ENCODE measurements at places on chromosomes 4 and X.

GRCh38 chr4:186451982-186452381 lies 103.4 kb downstream of the MTNR1A start:
- no peak for DNase-seq

- DNase-seq: no peak
Observed at GRCh38 chrX:100478714-100479306, 68.7 kb upstream of the PCDH19 start.

GRCh38 chr4:102524691-102525090 lies 23.5 kb downstream of the NFKB1 start:
- DNase-seq: no peak

DNA sequence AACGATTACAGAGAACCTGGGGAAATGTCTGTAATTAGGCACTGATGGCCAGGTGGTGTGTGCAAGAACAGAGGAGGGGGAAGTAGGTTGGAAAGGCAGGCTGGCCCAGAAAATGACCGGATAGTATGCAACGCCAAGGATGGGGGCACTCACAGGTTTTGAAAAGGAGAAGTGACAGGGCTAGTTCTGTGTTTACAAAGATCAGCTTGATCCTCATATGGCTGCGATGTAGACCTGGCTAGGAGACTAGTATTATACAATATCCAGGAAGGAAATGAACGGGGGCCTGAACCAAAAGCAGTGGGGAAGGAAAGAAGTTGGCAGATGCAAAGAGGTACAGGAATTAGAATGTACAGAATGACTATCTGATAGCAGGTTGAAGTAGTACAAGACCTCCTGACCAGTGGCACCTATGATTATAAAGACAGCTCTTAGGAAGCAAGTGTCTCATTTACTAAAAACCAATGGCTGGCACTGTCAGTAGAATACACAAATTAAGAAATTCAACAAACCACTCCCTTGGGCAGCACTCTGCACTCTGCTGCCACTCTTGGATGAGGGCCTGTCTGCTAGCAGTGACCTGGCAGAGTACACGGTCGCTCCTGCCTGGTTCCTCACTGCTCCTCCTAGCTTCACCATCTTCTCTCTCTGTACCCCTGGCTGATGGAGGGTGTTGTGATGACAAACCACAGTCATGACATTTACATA lies 14.1 kb downstream of the MFAP3L start:
- peak; percentile 51 for DNase-seq

DNA sequence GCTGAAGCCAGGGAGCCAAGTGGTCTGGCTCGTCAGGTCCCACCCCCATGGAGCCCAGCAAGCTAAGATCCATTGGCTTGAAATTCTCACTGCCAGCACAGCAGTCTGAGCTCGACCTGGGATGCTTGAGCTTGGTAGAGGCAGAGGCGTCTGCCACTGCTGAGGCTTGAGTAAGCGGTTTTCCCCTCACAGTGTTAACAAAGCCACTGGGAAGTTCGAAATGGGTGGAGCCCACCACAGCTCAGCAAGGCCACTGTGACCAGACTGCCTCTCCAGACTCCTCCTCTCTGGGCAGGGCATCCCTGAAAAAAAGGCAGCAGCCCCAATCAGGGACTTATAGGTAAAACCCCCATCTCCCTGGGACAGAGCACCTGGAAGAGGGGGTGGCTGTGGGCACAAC lies 353.8 kb downstream of the NAP1L3 start:
- no peak for DNase-seq

DNA sequence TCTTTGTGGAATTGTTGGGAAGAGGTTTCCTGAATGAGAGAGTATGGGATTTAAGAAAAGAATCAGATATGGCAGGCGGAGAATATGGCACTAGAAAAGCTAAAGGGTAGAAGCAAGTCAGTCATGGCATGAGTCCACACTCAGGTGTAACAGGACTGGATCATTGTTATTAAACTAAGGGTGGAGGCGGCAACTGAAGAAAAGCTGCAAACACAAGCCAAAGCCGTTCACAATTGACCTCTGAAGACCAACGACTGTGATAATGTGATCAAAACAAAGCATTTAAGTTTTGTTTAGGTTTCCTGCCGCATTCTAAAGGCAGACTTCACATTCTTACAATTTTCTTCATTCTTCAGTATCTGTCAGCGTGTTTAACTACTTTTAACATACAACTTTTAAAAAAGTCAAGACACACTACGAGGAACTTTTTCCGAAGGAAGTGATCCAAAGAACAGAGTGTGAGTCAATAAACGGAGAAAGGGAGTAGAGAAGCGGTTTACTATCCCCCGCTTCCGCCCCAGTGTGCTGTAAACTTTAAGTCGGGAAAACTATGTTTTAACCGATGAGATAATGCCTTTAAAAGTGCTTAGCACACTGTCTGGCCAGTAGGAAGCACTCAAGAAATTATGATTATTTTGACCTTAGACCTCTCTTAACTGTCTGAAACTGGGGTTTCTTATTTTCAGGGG lies 909 bp upstream of the SLAIN2 start:
- peak; percentile 69 for DNase-seq

- DNase-seq: peak; percentile 72
Observed at GRCh38 chrX:152915541-152916241, 17.8 kb downstream of the ZNF185 start.

DNA sequence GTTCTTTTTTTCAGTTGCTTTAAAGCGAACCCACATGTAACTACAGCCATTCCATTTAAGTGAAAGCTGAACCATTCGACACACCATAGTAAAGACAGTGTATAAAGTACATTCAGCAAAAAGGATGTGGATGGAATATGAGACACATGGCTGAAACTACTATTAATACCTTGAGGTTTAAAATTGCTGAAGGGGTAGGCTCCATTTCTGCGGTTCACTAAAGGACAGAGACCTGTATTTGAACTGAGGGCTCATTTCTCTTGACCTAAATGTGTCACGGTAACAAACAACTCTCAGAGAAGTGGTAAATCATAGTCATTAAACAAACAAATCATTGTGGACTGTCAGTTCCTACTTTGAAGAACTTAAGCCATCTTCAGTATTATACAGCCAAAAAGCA lies 1085.6 kb upstream of the TENM3 start:
- no peak for DNase-seq

DNA sequence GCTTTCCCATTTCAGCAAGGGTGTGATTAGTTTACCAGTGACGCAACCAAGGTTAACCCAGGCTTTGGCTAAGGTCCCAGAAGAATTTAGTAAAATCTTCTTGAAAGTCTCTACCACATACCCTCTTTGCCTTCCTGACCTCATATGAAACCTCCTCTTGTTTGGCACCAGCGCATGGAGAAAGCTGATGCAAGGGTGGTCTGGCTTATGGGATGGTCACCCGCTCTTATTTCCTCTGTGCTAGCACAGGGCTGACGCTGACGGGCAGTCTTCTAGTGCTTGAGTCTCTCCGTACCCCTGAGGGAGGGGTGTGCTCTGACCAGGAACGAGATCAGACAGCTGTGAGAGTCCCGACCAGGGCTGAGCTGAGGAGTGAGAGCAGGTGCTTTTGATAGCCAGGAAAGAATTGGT lies 137.6 kb downstream of the TENM3 start:
- no peak for DNase-seq

DNA sequence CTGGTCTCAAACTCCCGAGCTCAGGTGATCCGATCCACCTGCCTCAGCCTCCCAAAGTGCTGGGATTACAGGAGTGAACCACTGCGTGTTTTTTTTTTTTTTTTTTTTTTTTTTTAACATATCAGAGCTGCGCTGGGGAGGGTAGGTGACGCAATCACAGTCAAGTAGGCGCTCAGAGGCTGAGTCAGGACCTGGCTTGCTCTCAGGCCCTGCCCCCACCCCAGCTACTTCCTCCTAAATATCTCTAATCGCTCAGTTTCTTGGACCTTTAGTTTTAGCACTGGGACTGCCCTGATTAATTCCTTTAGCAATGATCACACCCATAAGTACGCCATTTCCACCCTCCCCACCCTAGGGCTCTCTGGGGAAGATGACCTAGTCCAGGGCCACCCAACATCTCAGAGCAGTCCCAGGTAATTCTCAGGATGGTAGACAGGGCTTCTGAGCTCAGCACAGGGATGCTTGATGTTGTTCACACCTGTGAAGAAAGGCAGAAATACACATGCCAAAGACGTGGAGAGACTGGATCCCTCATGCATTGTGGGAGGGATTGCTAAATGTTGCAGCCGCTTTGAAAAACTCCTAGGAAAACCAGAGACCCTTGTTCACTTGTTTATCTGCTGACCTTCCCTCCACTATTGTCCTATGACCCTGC lies 50.2 kb downstream of the DDX3X start:
- peak; percentile 73 for DNase-seq

GRCh38 chrX:45428831-45429230 lies 228.2 kb upstream of the DIPK2B start:
- no peak for DNase-seq

DNA sequence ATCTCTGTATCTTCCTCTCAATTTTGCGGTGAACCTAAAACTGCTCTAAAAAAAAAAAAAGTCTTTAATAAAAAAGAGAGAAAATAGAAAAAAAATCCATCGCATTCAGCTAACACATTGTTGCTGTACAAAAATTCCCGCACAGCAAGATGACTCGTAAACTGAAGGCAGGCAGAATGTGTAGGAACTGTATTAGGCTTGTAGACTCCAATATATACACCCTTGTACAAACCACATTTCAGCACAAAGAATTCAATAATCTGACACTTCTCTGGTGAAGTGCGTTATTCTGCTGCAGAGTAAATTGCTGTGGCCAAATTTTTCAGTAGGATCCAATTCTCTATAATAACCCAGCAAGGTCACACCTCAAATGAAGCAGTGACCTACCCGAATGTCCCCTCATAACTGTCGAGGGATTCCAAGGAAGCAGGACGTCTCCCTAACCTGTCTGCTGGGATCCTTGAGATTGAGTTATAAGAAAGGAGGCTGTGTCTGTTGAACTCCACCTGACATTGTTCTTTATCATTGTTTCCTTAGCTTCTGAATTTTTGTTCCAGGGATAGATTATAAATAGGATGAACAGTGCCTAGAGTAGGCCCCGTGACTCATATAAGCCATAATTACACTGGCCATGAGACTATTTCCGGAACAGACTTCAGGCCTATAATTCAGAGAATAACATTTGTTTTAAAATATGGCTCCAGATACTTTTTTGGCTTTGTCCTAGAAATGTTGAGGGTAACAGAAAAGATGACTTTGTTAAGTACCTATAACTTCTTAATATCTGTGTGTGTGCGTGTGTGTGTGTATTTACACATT lies 348.3 kb downstream of the PCDH7 start:
- no peak for DNase-seq

DNA sequence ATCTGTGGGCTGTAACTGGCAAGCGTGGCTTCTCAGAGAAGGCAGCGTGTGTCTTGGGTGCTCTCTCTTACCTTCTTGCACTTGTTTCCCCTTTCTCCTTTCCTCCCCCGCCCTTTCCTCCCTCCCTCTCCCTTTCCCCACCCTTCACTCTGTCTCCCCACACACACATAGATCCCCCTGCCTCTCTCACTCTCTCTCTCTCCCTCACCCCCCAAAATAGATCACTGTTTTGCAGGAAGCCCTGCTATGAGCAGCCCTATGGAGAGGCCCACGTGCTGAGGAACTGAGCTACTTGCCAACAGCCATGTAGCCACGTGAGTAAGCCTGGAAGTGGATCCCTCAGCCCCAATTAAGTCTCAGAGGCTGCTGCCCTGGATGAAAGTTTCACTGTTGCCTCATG lies 4.3 kb upstream of the PNMA6E start:
- DNase-seq: no peak

GRCh38 chrX:1212532-1212931 lies at the start of gene CRLF2:
CRLF2 (minus strand) TSS chrX:1212649; CDS start chrX:1212634, 15 bp downstream.
- peak; percentile 49 for DNase-seq

DNA sequence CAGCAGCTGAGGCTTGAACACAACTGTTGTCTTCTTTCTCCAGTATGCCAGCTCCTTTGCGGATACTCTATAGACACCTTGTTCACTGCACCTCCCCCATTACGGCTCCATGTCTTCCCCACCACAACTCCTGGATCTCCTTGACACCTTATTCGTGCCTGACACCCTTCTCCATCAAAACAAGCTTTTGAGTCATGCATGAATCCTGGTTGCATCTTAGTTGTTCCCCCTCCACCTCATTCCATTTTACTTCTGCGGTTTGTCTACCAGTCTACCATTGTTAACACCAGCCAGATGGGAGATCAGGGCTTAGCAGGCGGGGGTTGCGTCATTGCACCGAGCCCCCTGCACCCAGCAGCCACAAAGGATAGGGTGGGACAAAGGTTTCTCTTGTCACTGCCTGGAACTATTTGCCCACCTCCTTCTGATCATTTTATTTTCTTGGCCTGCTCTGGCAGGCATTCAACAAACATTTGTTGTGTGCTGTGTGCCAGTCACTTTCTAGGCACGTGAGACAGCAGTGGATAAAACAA lies 2.0 kb upstream of the CDK16 start:
- DNase-seq: no peak

DNA sequence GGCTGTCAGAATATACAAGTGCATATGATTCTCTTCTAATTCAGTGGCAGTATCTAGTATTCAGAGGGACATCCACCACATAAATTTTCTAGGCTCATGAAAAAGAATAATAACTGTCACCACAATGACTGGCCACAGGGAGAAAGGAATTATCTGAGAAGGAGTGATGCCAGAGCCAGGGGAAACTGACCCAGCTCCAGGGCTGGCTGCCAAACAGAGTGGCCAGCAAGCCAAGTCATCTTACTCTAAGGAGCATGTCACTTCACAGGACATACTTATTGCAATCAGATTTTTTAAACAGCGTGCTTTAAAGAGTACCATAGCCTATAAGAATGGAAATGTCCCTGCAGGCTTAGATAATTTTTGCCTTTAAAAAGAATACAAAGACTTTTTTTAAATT lies 5.8 kb upstream of the SEPTIN11 start:
- no peak for DNase-seq

DNA sequence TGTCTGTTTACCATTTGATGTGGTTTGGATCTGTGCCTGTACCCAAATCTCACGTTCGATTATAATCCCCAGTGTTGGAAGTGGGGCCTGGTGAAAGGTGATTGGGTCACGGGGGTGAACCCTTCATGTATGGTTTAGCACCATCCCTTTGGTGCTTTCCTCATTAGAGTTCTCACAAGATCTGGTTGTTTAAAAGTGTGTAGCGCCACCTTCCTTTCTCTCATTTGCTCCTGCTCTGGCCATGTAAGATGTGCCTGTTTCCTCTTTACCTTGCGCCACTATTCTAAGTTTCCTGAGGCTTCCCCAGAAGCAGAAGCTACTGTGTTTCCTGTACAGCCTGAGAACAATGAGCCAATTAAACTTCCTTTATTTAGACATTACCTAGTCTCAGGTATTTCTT lies 610.7 kb upstream of the ADGRL3 start:
- no peak for DNase-seq

DNA sequence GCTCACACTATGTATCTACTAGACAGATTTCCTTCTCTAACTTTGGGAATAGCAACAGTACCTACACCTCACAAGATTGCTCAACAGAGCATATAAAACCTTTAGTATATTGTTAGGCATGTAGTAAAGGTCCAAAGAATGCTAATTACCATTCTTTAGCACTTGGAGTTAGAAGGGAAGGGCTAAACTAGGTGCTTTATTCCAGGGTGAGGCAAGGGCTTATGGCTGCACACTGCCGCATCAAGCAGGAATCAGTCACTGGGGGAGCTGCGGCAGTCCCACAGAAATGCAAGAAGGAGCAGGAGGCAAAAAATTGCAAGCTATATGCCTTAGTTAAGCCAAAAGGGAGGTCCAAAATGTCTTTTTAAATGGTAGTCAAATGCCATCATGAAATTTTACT lies 162.7 kb downstream of the PPP3CA start:
- DNase-seq: no peak

GRCh38 chr4:178296669-178297068 lies 854.4 kb upstream of the AGA start:
- DNase-seq: no peak

GRCh38 chrX:46325312-46325877 lies 219.8 kb downstream of the ZNF674 start:
- no peak for DNase-seq

GRCh38 chrX:145213504-145213903 lies 33.8 kb upstream of the SPANXN1 start:
- DNase-seq: peak; percentile 20

Measured in hematopoietic multipotent progenitor cell treated with erythropoietin and hydrocortisone succinate and interleukin-3 and kit ligand, for 6 days (in vitro differentiated cells).